Stomach (tissue), 19 donors: ENCODE measurements at places on chromosomes 6 and 20. TPM values are rescaled to one million over a fixed set of nuclear protein-coding genes. Genes with fewer than 3 reads are reported as not detected.

Gene KIAA1755
- 1.7 TPM for total RNA-seq

Gene BTN2A1
- 4.5 TPM for total RNA-seq

Gene RIPPLY2
- not detected for total RNA-seq

Gene AURKA
- 1.7 TPM for total RNA-seq

DNA sequence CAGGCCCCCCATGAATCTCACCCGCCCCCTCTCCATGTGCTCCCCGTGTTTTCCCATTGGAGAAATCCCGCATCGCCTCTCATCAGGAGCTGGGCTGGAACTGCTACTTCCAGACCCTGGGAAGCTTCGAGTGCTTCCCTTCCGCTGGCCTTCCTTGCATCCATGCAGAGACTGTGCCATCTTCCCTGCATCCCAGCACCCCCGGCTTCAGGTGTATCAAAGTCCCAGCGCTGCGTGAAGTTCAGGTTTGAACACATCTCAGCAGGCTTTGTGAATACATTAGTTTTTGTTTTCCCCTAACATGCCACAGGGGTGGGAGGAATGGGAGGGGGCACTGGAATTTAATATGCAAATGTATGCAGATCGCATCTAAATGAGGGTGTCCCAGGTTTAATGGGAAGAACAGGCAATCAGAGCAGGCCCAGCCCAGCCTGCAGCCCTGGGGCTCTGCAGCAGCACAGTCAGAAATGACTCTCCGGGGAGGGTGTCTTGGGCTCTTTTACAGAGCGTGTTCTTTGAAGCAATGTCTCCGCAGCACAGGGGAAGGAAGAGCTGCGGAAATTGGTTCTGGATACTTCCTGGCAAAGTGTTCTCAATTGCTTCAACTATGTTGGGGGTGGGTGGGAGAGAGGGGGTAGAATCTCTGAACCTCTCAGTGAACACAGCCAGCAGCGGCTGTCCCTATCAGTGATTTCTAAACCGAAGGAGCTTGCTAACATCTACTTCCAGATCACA, 8.3 kb upstream of the MMP9 start:
- DNase-seq: no peak

DNA sequence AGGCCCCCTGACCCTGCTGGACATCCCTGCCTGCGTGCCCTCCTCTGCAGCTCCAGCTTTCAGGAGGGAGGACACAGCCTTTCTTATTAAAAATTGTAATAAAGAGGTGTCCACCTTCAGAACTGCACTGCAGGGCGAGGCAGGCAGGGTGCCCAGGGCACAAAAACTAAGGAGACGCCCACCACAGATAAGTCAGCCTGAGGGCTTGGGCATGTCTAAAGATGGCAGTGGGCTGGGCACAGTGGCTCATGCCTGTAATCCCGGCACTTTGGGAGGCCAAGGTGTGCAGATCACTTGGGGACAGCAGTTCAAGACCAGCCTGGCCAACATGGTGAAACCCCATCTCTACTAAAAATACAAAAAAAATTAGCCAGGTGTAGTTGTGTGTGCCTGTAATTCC, 7.0 kb upstream of the C20orf144 start:
- no peak for DNase-seq

DNA sequence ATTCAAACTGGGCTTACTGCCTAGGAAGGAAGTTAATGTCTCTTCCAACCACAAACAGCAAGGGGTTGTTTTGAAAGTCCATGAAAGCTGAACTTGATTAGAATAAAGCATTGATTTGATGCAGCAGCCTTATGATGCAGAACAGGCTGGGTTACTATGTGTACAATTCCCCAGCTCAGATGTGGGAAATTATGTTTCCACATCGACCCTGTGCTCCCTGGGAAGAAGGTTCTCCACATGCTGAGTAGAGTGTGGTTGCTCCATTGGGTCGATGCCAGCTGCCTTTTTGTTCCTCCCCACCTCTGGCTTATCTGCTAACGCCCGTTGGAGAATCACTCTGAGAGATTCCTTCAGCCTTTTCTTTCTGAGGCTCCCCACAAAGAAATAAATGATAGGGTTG, 1.2 kb downstream of the MAS1L start:
- no peak for DNase-seq

GRCh38 chr20:19897891-19898290, 119.3 kb upstream of the NAA20 start:
- no peak for DNase-seq

GRCh38 chr6:56839533-56840183, 115.2 kb upstream of the BEND6 start:
- no peak for DNase-seq

DNA sequence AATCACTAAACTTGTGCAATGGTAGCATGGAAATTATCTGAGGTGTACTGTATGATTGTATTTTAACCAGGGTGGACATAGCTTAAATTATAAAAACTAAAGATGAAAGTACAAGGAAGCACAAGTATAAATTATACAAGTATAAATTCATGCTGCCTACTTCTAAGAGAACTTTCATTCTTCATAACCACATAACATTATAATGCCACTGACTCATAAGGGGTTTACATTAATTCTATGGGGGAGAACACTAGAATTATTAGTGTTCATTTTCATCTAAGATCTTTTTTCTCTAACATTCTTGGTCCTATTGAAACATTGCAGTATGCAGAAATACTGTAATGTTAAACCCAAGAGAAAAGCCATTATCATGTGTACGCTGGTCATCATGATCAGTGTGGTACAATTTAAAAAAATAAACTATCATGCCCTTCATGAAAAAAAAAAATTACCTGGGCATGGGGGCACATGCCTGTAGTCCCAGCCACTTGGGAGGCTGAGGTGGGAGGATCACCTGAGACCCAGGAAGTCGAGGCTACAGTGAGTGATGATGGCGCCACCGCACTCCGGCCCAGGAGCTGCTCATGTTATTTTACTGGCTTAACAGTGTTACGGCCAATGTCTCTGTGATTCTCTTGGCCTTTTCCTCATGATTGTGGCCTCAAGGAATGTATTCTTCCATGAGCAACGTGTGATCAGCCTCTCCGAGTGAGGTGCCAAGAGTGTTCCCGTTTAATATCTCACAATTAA, 25.9 kb upstream of the AHCY start:
- no peak for DNase-seq

DNA sequence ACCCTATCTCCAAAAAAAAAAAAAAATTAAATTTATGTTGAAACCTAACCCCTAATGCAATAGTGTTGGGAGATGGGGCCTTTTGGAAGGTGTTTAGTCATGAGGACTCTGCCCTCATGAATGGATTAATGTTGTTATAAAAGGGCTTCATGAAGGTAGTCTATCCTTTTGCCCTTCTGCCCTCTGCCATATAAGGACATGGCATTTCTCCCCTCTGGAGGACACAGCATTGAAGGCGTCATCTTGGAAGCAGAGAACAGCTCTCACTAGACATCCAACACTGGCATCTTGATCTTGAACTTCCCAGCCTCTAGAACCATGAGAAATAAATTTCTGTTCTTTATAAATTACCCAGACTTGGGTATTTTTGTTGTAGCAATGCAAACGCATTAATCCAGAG, 35.4 kb downstream of the PDYN start:
- DNase-seq: no peak

DNA sequence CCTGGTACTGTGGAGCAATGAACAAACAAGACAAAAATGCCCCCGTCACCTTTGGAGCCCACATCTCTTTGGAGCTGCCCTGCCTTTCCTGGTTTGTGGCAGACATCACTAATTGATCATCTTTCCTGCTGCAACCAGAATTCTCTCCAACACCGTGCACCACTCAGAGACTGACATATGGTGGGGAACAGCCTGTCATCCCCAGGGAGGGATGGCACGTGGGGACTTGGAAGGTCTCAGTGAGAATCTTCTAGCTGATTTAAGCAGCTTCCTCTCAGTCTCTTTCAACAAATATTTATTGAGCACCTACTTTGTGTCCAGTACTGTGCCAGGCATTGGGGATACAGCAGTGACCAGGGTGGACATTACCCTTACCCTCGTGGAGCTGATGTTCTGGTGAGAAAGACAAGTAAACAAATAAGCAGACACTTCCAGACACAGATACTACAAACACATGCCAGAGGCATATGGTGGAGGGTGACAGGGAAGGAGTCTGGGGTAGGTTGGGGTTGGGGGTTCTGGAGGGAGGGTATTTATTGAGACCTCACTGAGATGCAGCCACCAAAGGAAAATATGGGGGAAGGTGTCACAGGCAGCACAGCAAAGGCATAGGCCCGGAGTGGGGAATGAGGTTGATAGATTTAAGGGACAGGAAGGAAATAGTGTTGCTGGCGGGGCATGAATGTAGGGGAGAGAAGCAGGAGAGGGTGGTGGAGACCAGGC, 82.3 kb downstream of the CEBPB start:
- no peak for DNase-seq

DNA sequence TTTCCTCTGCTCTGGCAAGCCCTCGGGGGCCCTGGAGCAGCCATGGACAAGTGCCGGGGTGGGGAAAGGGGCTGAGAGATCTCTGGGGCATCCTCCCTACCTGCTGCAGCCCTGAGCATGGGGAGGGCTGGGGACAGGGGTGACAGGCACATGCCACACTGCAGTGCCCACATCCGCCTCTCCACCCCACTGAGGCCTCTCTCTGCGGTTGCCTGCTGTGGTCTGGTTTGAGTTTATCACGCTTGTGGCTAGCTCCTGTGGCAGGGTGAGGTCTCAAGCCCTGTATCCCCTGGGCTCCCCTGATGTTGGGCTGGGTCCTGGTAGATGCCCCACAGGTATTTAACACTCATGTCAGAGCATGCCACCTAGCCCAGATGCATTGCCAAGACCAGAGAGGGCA, 52.9 kb upstream of the MLN start:
- DNase-seq: peak; percentile 49

DNA sequence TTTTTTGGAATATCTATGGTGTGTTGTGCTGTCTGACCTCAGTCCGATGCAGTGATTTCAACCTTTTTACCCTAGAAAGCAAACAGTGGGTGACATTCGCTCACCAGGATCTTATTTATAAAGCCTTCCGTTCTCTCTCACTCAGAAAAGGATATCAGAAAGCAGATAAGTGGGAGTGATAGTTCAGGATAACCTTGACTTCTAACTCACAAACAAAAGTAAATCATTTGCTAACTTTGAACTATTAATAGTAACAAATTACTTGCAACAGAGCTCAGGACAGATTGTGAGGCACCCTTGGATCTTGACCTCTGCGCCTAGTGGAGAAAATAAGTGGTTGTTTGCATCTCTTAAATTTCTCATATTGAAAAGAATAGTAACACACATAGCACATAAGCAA, 637.1 kb upstream of the CITED2 start:
- DNase-seq: no peak

GRCh38 chr6:164005004-164005711, 590.6 kb downstream of the QKI start:
- DNase-seq: no peak

DNA sequence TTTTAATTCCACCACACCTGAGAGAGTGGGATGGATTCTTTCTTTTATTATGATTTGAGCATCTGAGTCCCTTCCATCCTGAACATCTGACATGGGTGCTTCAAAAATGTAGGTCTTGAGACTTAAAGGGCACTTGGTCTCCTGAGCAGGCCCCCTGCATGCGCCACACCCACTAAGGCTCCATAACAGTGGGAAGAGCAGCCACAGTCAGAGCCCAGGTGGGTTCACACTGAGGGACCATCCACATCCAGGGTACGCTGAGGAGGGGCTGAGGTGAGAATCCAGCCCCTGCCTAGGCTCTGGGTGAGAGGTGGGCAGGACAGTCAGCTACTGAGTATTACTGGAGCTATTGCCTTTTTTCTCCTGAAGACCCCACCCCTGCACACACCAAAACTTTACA, 42.7 kb downstream of the HLA-A start:
- no peak for DNase-seq

DNA sequence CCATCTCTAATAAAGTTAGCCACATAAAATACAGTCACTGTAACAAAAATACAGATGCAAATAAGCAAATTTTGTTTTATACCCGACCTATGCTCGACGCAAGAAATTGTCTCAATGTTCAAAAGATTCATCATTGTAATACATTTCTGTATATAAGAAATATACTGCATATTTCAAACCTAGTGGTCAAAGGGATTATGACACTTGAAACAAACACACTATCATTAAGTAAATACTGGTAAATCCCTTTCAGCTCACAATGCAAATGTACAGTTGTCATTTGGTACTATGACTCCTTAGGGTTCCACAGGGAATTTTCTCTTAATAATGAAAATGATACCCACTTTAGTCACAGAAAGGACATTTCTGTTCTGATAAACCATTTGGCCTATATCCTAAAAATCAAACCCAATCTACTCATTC, 2.2 kb downstream of the HIVEP2 start:
- DNase-seq: peak; percentile 78

DNA sequence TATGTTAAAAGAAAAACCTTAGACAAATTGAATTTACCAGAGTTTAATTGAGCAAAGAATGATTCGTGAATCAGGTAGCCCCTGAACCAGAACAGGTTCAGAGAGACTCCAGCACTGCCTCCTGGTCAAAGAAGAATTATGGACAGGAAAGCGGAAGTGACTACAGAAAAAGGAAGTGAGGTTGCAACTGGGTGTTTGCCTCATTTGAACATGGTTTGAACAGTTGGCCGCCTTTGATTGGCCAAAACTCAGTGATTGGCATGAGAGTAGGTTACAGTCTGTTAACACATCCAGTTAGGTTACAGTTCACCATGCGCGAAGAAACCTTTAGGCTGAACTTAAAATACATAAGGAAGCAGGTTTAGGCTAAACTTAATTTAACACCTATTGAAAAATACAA, 248.8 kb downstream of the TFAP2A start:
- no peak for DNase-seq

DNA sequence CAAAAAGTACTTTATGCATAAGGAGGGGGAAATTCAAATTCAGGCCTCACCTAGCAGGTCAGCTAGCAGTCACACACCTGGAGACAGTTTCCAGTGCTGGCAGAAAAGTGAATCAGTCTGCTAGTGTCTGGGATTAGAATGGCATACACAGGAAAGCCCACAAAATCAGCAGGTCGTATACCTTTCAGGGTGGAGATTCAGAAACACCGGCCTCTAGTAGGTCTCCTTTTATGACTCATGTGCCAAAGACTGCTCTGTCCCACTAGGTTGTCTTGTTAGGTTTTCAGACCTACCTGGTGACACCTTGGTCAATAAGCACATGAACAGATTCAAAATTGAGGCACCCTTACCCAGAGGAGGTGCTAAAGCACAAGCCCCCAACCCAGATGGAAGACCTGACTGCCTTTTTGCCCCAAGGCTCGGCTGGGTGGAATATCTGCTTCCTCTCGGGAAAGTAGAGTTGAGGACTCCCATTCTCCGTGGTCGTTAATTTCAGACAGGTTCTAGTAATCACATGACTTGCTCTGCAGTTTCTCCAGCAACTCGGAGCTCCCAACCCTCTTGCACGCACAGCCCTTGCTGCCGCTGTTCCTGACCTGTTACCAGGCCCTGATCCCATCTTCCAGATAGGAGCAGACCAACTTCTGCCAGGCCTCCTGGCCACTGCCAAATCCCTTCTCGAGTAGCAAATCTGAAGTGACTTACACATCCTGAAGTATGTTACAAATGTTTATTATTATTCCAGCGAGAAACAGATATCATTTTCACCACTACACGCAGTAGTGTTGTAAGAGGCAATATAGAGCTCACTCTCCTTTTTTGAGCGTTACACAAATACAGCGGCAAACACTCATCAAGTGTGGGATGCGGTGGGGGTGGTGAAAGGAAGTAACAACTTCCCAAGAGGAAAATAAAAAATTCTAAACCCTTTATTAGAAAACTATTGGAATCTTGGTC, 46.6 kb downstream of the AGPAT4 start:
- DNase-seq: no peak
